ENCODE measurements at places on chromosomes 2 and 18.

GRCh38 chr2:148643421-148643820 is 1.1 kb upstream of the EPC2 start:
- no peak for DNase-seq

DNA sequence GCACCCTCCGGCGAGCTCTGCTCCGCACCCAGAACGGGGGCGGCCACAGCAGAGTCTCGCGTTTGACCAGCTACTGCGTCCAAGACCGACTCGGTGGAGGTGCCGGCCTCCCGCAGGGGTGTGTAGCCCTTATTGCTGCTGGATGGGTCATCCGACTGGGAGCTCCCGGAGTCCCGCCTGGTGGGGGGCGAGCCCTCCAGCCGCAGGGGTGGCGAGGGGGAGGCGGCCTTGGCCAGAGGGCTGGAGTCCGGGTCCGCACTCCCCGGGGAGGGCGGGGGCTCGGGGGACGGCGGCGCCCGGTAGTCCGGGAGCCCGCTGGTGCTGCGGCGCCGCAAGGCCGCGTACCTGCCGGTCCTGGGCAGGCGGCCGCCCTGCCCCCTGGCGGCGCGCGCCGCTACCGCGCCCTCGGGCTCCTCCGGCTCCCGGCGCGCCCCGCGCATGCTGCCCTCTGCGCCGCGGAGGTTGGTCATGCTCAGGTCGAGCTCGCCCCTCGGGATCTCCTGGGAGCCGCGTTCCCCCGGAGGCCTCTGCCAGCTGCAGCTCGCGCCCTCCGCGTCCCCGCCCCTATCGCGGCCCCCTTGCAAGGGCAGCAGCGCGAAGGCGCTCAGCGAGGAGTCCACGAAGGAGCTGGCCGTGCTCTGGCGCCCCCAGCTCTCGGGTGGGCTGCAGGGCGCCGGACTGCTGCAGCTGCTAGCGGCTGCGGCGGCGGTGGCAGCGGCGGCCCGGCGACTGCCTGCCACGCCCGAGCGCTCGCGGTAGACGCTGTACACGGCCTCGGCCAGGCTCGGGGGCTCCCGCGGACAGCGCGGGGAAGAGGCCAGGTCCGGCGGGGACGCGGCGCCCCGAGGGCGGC is 4.8 kb downstream of the TMEM200C start:
- no peak for DNase-seq

DNA sequence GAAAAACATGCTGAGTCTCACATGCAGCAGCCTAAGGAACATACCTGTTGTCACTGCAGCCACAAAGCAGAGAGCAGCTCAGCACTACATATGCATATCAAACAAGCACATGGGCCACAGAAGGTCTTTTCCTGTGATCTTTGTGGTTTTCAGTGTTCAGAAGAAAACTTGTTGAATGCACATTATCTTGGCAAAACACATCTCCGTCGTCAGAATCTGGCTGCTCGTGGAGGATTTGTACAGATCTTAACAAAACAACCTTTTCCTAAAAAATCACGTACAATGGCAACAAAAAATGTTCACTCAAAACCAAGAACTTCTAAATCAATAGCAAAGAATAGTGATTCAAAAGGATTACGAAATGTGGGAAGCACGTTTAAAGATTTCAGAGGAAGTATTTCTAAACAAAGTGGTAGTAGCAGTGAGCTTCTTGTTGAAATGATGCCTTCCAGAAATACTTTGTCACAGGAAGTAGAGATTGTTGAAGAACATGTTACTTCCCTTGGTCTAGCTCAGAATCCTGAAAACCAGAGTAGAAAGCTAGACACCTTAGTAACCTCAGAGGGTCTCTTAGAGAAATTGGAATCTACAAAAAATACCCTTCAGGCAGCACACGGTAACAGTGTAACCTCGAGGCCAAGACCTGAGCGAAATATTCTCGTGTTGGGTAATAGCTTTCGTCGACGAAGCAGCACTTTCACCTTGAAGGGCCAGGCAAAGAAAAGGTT is 34.1 kb downstream of the ZNF407 start:
- no peak for DNase-seq

GRCh38 chr2:45836316-45836715 is 184.8 kb downstream of the PRKCE start:
- DNase-seq: no peak

DNA sequence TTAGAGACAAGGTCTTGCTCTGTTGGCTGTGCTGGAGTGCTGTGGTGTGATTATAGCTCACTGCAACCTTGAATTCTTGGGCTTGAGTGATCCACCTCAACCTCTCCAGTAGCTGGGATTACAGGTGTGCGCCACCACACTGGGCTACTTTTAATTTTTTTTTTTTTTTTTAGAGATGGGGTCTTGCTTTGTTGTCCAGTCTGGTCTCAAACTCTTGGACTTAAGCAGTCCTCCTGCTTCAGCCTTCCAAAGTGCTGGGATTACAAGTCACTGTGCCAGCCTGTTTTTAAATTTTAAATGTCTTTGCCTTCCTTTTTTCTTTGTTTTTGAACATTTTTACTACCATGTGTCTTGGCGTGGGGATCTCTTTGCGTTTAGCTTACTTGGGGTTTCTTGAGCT is 32.5 kb downstream of the TAF4B start:
- no peak for DNase-seq

- no peak for DNase-seq
These were observed 77.4 kb downstream of the MERTK start for GRCh38 chr2:111975819-111976218.

DNA sequence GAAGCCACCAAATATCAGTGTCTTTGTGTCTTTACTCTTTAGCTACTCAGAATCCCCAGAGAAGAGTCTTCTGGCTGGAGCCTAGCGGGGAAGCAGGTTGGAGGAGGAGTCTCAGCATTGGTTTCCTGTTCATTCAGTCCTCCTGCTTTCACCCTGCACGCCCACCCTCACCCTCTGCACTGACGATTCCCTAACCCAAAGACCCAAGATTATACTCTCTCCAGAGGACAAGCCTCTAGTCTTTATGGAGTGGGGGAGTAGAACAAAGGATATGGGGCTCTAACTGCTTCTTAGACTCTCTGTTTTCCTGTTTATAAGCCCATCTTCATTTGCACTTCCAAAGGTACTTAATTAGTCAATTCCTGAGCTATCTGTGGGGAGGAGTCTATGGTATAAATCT is 338.8 kb downstream of the AGPS start:
- DNase-seq: no peak

- no peak for DNase-seq
These were observed 184.8 kb downstream of the ACKR3 start for GRCh38 chr2:236754271-236754944.

- DNase-seq: no peak
These were observed 291.6 kb upstream of the FAM98A start for GRCh38 chr2:33890686-33891085.

- DNase-seq: no peak
These were observed 359.3 kb downstream of the IRS1 start for GRCh38 chr2:226440127-226440918.

GRCh38 chr2:108266218-108266617 is 22.5 kb upstream of the SULT1C2 start:
- no peak for DNase-seq

- no peak for DNase-seq
These were observed 1.4 kb upstream of the PLCL1 start for GRCh38 chr2:197803033-197803444.

DNA sequence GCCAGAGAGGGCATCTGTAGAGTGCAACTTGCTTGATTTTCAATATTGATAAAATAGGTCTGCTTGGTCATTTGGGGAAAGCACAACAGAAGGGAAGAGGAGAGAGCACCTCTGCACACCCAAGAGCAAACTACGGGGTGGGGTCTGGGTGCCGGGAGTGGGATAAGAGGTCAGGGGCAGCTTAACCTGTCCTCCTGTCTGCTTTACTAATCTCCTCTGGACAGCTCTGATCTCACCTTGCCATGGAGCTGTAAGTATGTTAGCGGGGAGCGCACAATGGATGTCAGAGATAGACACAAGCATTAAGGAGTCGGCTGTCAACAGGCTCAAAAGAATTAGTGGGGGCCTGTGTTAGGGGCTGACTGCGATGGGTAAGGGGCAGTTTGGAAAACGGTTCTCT is 328.7 kb downstream of the CYRIA start:
- no peak for DNase-seq

- no peak for DNase-seq
These were observed 243.0 kb downstream of the WDPCP start for GRCh38 chr2:63345285-63345633.

- DNase-seq: no peak
These were observed 67.0 kb upstream of the OSR1 start for GRCh38 chr2:19425419-19425818.

GRCh38 chr2:77008853-77009252 is 513.3 kb downstream of the LRRTM4 start:
- DNase-seq: no peak

DNA sequence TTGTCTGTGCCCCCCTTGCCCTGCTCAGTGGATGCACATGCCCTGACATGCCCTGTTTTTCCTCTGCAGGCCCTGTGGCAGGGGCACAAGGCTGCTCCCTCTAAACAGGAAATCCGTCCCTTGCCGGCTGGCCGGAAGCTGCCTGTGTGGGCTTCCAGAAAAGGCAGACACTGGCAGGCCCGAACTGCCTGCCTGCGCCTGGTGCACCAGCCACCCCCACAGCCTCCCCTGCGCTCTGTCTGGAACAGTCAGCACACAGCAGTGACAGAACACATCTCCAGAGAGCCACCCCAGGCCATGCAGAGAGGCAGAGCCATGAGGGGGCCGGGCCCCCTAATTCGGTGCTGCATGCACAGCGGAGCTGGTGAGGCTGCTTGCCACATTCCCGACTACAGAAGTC is 33.5 kb downstream of the LOXHD1 start:
- no peak for DNase-seq

- no peak for DNase-seq
These were observed 64.4 kb upstream of the AFF3 start for GRCh38 chr2:100206731-100207255.

GRCh38 chr2:46837704-46838103 is 77.9 kb downstream of the MCFD2 start:
- DNase-seq: no peak

DNA sequence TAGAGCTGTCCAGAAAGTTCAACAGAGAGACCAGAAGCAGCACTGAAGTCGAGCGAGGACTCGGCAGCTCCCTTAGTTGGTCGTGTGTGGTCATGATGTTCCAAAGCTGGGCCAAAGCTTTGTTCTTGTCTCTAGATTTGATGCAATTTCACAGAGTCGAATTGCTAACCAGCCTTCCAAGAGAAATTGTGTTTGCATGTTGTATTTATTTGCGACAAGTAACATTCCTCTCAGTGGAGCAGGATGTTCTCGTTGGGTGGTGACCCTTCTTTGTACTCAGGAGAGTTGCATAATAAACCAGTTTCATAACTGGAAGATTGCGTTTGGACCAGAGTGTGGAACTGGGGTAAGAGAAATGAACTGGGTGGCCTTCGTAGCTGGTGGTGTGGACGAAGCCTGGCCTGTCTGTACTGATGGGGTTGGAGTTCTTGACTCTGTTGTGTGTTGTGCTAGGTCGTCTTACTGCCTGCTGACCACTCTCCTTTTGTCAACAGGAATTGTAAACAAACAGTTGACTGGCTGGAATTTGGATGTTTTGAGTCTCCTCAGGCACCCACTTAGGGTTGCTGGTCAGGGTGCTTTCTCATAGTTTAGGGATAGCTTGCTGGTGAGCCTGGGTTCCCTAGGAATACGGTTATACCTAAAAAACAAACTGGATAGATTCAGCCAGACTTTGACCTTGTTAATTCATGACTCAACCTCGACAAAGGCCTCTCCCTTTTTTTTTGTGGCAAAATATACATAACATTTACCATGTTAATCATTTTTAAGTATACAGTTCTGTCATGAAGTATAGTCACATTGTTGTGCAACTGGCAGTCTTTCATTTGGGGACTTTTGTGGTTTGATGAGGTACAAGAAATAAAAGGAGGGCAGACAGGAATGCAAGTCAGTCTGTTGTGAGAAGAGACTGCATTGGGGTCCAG is 28.9 kb upstream of the TOGARAM2 start:
- DNase-seq: no peak

DNA sequence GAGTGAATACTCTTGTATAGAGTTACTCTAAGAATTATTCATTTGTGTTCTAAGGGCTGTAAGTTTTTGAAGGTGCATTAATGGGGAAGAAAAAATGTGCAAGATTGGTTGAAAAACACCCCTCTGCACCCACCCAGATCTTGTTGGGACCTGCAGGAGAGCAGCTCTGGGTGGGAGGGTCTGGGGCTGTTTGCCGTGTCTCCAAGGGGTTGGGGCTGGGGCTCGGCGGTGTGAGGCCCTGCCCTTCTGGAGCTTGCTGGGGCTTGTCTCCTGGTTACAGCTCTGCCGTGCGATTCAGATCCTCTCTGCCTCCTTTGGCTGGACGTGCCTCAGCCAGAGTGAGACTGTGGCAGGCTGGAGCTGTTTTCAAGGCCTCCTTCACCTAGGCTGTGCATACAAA is 26.1 kb downstream of the IGFBP2 start:
- DNase-seq: no peak

- DNase-seq: no peak
These were observed 82.6 kb downstream of the IKZF2 start for GRCh38 chr2:213068676-213069359.

DNA sequence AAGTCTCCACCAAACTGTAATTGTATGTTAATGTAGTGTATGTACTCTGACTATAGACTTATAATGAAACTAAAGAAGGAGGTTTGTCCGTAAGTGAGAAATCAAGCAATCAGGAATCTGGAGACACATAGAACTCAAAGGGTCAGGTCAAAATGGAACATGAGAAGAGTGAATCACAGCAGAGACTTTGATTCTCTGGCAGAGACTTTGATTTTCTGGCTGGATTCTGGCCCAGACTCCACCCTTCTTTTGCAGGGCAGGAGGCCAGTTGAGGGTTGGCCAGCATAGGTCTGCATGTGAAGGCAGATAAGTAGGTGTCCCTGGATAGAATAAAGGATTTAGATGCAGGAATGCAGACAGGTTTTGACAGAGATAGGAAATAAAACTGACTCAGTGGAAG is 11.0 kb upstream of the NCKAP5 start:
- DNase-seq: no peak

DNA sequence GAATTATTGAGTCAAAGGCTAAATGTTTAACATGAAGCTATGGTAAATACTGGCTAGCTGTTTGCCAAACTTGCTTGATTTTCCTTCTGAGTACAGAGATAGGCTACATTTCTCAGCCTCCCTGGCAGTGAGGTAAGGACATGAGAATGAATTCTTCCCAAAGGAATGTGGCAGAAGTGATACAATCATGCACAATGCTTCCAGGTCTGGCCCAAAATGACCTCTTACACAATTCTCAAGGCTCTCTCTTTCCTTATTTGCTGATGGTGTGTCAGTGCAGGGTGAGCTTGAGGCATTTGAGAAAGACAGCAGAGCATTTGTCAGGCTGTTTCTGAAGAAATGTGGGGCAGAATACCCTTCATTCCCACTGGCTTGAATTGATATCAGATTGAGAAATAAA is 95.6 kb upstream of the NABP1 start:
- DNase-seq: no peak

DNA sequence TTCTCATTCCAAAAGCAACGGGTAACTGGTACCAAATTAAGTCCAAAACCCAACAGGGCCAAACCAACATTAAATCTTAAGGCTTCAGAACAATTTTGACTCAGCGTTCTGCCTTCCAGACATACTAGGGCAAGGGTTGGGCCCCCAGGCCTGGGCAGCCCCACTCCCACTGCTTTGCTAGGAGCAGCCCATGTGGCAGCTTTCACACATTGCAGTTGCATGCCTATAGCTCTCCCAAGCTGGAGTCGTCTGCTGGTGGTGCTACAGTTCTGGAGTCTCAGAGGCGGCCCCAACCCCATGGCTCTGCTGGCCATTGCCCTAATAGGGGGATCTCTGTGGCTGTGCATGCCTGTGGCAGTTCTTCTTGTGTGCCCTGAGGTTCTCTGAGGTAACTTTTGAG is 37.6 kb upstream of the CD226 start:
- DNase-seq: no peak
